ENCODE measurements at places on chromosomes 1 and 21.

DNA sequence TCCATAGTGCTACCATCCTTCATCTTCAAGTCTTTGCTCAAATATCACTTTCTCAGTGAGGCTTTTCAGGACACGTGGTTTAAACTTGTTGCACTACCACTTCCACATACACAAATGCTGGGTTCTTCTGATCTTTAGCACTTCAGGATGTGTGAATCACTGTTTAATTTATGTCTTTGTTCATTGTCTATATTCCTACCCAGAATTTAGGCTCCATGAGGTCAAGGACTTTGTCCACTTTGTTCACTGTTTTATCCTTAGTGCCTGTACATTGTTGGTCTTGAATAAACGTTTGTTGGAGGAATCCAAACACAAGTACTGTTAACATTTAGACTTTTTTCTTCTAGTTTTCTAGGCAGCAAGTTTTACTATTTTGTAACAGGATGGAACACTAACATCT is 42.6 kb upstream of the RALGPS2 start:
- no peak overlapping the region for H3K4me3 ChIP-seq
- no peaks in the 10 kb centered on the region for H3K36me3 ChIP-seq
- no peaks in the 10 kb centered on the region for H3K4me1 ChIP-seq
- H3K27ac ChIP-seq, result no peak overlapping the region
- no peaks in the 10 kb centered on the region for H3K27me3 ChIP-seq
- DNase-seq, result no peak

- H3K36me3 ChIP-seq, result no peaks in the 10 kb centered on the region
- peaks cover 6% of the 10 kb centered on the region for H3K4me1 ChIP-seq
- no peak overlapping the region for H3K4me3 ChIP-seq
- H3K27ac ChIP-seq, result no peak overlapping the region
Measured at GRCh38 chr1:203320591-203321272, 15.4 kb downstream of the BTG2 start.

DNA sequence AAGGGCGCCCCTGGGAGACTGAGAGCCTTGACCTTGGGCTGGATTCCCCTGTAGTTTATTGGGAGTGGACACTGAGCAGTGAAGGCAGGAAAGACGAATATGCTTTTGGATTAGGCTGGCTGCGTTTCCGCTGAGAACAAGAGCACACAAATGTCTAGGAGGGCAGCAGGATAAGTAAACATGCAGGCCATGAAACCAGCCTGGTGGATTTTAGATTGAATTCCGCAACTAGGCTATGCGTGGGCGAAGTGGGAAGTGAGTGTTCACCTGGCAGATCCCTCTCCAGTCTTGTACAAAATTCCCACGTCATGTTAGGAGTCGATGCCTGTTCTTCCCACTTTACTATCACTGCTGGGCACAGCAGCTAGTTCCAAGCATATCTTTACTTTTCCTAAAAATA is 21.4 kb upstream of the KCNJ6 start:
- no peaks in the 10 kb centered on the region for H3K4me1 ChIP-seq
- H3K27me3 ChIP-seq, result no peaks in the 10 kb centered on the region
- no peak for DNase-seq
- H3K27ac ChIP-seq, result no peak overlapping the region

GRCh38 chr1:234670967-234671626 is 61.1 kb upstream of the IRF2BP2 start:
- no peaks in the 10 kb centered on the region for H3K27me3 ChIP-seq
- no peak overlapping the region for H3K4me3 ChIP-seq

GRCh38 chr1:214441119-214441518 is 110.3 kb downstream of the PTPN14 start:
- no peak overlapping the region for H3K27ac ChIP-seq
- no peaks in the 10 kb centered on the region for H3K36me3 ChIP-seq
- H3K4me1 ChIP-seq, result peaks cover 8% of the 10 kb centered on the region
- no peak for DNase-seq

DNA sequence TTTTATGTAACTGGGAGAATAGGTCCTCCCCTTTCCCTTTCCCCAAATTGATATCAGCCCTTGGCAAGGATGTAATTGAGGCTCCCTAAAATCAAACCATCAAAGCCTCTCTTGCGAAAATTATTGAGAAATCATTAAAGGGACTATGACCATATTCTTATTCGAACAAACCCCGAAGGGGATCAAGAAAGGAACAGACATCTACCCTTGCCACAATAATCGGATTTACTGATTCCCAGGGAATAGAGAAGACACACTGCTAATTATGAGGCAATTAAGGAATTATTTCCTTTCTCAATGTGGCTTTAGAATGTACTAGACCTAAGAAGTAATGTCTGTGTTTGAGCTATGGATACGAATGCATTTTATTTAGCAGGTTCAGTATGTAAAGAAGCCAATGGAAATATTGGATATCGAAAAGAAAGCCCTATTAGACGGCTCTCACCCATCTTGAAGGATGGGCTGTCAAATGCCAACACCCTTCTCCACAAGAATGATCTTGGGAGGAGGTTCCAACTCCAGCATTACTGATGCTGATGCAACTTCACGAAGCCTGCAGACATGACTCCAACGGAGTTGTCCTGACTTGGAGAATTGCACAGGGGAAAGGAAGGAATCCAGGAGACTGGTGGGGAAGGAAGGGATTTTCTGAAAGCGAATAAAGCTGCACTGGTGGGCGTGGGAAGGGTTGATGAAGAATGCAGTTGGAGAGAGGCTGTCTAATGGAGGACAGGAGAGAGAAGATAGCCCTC is 11.6 kb upstream of the PTPRF start:
- H3K27ac ChIP-seq, result no peak overlapping the region
- no peaks in the 10 kb centered on the region for H3K36me3 ChIP-seq
- H3K4me1 ChIP-seq, result no peaks in the 10 kb centered on the region
- no peak overlapping the region for H3K4me3 ChIP-seq

GRCh38 chr1:109763646-109764415 is at the start of gene EPS8L3:
Gene EPS8L3, minus strand, starts transcription at chr1:109763923. Its CDS starts 2,174 bp downstream, at chr1:109761749.
- no peaks in the 10 kb centered on the region for H3K36me3 ChIP-seq
- H3K4me3 ChIP-seq, result no peak within 1 kb of the TSS
- H3K27ac ChIP-seq, result no peak within 1 kb of the TSS
- no peaks in the 10 kb centered on the region for H3K27me3 ChIP-seq
- H3K4me1 ChIP-seq, result no peaks in the 10 kb centered on the region

GRCh38 chr1:48093696-48094528 is 96.7 kb upstream of the TRABD2B start:
- DNase-seq, result peak; percentile 87
- H3K27me3 ChIP-seq, result no peaks in the 10 kb centered on the region
- H3K4me1 ChIP-seq, result no peaks in the 10 kb centered on the region
- no peak overlapping the region for H3K27ac ChIP-seq
- no peak overlapping the region for H3K4me3 ChIP-seq

DNA sequence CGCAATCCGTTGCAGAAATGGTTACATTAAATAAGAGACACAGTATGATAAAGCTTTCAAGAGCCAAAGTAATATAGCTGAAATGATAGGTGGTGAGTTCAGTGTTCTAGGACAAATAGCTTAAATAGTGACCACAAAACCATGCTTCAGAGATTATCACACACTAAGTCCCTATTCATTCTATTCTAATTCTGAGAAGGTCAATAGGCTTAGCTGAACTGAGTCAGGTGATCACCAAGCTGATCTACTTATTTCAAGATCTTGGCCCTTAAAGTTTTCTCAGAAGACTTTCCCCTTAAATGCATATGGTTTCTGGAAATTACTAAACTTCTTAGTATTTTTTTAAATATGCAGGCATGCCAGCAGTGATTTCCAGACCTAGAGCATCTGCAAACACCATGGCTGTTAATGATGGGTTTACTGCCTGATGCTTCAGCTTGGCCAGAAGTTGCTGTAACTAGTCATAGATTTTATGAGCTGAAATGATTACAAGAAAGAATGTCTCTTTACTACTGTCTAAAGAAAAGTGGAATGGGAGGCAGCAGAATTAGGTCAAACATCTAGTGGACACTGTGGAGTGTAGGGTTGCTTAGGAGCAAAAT is 242.9 kb downstream of the ST6GALNAC3 start:
- no peak overlapping the region for H3K27ac ChIP-seq
- no peaks in the 10 kb centered on the region for H3K27me3 ChIP-seq
- H3K4me3 ChIP-seq, result no peak overlapping the region
- no peak for DNase-seq
- no peaks in the 10 kb centered on the region for H3K36me3 ChIP-seq

DNA sequence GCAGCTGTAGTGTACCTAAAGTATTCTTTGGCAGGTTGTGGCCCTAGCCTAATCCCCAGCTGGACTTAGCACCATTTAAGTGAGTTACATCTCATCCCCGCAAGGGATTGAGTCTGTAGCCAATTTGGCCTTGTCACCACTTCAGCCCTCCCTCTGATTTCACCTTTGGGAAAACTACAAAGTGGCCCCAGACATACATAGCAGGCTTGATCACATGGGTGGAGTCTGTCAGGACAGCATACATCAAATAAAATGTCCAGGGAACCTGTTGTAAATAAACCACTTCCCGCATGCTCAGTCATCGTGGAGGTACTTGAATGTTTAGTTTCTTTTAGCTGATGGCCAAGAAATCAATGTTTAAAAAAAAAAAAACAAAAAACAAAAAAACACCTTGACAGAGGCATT is 142.5 kb downstream of the DHRS3 start:
- 0 out of 2 replicates have a peak, but pooled peaks cover 2% of the 10 kb centered on the region for H3K4me1 ChIP-seq
- H3K36me3 ChIP-seq, result peaks cover 4% of the 10 kb centered on the region
- no peak overlapping the region for H3K27ac ChIP-seq
- no peaks in the 10 kb centered on the region for H3K27me3 ChIP-seq

DNA sequence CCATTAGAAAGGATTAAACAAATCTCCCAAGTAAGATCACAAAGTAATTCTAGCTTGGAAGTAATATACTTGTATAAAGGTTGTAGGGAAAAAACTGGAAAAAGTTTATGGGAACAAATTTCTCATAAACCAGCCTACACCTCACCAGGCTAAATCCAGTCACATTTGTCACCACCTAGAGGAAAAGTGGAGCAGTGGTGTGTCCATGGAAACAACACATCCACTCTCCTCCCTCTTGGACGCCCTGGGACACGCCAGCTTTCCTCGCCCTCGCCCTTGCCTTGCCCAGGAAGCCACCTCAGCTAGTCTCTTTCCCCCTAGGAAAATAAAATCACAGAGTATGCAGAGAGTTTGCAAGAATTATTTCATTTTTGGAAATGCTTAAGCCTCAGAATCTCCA is 2.2 kb downstream of the PALMD start:
- H3K4me1 ChIP-seq, result peaks cover 4% of the 10 kb centered on the region
- H3K27me3 ChIP-seq, result no peaks in the 10 kb centered on the region
- H3K4me3 ChIP-seq, result no peak overlapping the region
- H3K27ac ChIP-seq, result no peak overlapping the region
- DNase-seq, result no peak

- H3K27ac ChIP-seq, result no peak overlapping the region
- H3K36me3 ChIP-seq, result no peaks in the 10 kb centered on the region
- DNase-seq, result no peak
- H3K4me1 ChIP-seq, result no peaks in the 10 kb centered on the region
Measured at GRCh38 chr1:185208626-185209180, 51.7 kb downstream of the SWT1 start.

- no peak overlapping the region for H3K27ac ChIP-seq
- 0 out of 2 replicates have a peak, but pooled peaks cover 1% of the 10 kb centered on the region for H3K4me1 ChIP-seq
- DNase-seq, result no peak
- H3K27me3 ChIP-seq, result no peaks in the 10 kb centered on the region
- no peaks in the 10 kb centered on the region for H3K36me3 ChIP-seq
Measured at GRCh38 chr1:217274416-217274815, 356.5 kb downstream of the GPATCH2 start.

- no peak for DNase-seq
- no peaks in the 10 kb centered on the region for H3K27me3 ChIP-seq
- no peak overlapping the region for H3K27ac ChIP-seq
- H3K36me3 ChIP-seq, result no peaks in the 10 kb centered on the region
Measured at GRCh38 chr1:77076759-77077158, 142.5 kb downstream of the PIGK start.

- no peak for DNase-seq
- H3K27ac ChIP-seq, result no peak overlapping the region
- no peaks in the 10 kb centered on the region for H3K4me1 ChIP-seq
- no peak overlapping the region for H3K4me3 ChIP-seq
Measured at GRCh38 chr1:175174309-175175102, 18.1 kb downstream of the KIAA0040 start.

GRCh38 chr1:97209381-97209957 is 487.9 kb downstream of the PTBP2 start:
- DNase-seq, result no peak
- H3K4me1 ChIP-seq, result no peaks in the 10 kb centered on the region
- H3K4me3 ChIP-seq, result no peak overlapping the region
- no peaks in the 10 kb centered on the region for H3K36me3 ChIP-seq
- H3K27me3 ChIP-seq, result no peaks in the 10 kb centered on the region

DNA sequence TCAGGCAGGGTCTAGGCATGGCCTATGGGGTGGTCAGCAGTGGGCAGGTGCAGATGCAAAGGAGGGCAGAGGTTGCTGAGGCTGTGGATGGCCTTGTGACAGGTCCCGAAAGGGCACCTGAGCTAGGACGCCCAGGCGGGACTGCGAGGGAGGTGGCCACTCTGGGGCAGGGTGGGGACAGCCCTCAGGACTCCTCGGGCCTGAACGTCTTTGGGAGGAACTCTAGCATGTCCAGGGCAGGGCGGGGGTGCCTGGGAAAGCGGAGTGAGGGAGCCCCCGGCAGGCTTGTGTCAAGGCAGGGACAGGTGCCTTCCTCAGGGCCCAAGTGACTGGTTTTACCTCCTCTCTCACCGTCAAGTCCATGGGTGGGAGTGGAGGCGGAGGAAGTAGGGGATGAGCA is 125.4 kb upstream of the WNT4 start:
- no peak overlapping the region for H3K27ac ChIP-seq
- H3K36me3 ChIP-seq, result no peaks in the 10 kb centered on the region

GRCh38 chr21:34085129-34085528 is 11.8 kb downstream of the MRPS6 start:
- peaks cover 5% of the 10 kb centered on the region for H3K4me1 ChIP-seq
- no peak overlapping the region for H3K27ac ChIP-seq
- H3K4me3 ChIP-seq, result no peak overlapping the region
- DNase-seq, result no peak
- H3K27me3 ChIP-seq, result no peaks in the 10 kb centered on the region

DNA sequence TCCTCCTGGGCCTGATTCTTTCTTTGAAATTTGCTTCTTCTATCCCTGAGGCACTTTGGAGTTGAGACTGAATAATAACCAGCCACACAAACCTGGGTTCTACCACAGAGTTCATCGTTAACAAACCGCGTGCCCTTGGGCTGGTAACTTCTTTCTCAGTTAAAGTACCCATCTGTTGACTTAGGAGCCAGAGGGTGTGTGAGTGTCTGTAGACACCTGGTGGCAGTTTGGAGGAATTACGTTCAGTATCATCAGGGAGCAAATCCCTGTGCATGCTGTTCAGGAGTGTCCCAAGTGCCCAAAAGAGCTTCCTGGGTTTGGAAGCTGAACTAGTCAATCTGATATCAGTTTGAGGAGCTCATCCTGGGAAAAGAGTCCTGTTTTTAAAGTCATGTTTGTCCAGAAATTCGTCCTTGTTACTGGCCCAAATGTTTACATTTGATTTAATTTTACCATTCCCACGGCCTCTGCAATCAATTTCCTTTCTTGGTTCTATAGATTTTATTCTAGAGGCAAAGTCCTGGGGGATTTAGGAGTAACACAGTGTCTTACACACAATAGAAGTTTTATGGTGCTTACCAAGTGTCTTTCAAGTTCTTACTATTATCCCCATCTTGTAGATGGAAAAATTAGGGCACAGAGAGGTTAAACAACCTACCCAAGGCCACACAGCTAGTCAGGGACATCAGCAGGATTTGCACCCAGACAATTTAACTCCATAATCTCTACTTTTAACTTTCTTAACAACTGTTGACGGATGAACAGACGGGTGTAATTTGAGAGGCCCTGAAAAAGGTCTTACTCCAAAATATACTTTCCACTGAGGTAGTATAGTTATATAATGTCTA is 26.7 kb upstream of the RPTN start:
- no peak overlapping the region for H3K27ac ChIP-seq
- DNase-seq, result no peak
- no peaks in the 10 kb centered on the region for H3K27me3 ChIP-seq
- 0 out of 2 replicates have a peak, but pooled peaks cover 1% of the 10 kb centered on the region for H3K4me1 ChIP-seq

All from iPS DF 6.9 (cell line).